ENCODE measurements at places on chromosomes 3 and 15.

GRCh38 chr3:72052841-72053409 is 268.0 kb upstream of the PROK2 start:
- no peak for DNase-seq

DNA sequence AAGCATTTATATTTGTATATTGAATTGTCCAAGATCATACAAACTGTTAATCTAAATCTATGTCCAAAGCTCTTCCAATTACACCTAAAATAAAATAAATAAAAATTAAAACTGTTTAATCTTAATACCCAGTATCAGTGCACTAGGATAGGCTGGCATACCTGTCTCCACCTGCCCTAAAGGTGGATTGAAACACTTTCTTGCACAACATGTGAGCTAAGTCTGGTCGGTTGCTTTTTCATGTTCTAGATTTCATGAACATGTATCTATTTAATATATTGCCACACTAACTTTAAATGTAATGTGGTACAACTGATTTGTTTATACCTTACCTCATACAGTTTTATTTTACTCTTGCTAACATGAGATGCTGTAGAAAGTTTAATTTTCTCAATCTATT is 193.0 kb downstream of the VGLL3 start:
- no peak for DNase-seq

GRCh38 chr3:43769097-43769884 is 78.6 kb downstream of the ABHD5 start:
- DNase-seq, result peak; percentile 94

GRCh38 chr3:14128724-14129123 is 3.9 kb downstream of the TMEM43 start:
- DNase-seq, result no peak

DNA sequence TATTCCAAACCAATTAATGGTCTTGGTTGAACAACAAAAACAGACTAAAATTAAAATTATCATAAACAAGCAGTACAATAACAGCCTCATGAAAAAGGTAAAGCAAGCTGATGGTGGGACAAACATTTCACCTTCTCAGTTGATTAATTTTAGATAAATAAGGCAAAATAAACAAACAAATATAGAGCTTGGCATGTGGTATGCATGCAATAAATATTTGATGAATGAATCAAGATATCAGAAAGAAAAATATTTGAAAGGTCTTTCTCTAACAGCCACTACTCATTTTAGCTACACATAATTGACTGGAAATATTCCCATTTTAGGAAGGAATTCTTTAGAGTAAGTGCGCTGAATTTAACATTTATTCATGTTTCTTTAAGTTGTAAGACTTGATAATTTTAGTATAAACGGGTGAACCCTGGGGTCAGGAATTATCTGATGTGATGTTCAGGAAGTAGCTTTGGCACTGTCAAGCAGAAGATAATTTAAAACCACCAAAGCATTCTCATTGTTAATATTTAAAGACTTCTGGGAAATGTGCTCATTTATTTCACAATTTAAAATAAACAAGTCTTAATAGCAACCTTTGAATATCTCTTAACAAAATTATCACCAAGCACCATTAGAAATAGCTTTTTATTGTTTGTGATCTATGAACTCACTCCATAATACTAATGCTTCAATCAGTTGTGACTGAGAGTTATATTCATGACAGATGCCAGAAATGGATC is 372.3 kb upstream of the TGFBR2 start:
- no peak for DNase-seq

GRCh38 chr3:107963581-107963980 is 127.2 kb downstream of the CD47 start:
- DNase-seq, result no peak

- DNase-seq, result no peak
Measured at GRCh38 chr3:160464971-160465370, 15.4 kb upstream of the TRIM59 start.

- DNase-seq, result no peak
Measured at GRCh38 chr15:57496946-57497869, 94.5 kb upstream of the MYZAP start.
